ENCODE measurements at places on chromosomes 16 and 17.

- no peak for DNase-seq
Measured at GRCh38 chr16:51391798-51392511, 240.9 kb upstream of the SALL1 start.

GRCh38 chr16:5971924-5972323, 874.3 kb upstream of the EEF2KMT start:
- DNase-seq = no peak

GRCh38 chr17:511001-511698, 158.5 kb upstream of the RPH3AL start:
- DNase-seq = no peak

- DNase-seq = no peak
Measured at GRCh38 chr17:34565713-34566112, 13.7 kb upstream of the TMEM132E start.

DNA sequence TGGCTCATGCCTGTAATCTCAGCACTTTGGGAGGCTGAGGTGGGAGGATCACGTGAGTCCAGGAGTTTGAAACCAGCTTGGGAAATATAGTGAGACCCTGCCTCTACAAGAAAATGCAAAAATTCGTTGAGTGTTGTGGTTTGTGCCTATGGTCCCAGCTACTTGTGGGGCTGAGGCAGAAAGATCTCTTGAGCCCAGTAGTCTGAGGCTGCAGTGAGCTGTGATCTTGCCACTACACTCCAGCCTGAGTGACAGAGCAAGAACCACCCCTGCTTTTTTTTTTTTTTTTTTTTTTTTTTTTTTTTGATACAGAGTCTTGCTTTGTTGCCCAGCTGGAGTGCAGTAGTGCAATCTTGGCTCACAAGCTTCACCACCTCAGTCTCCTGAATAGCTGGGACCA, 34.0 kb downstream of the ITGB3 start:
- DNase-seq = no peak
